ENCODE measurements at places on chromosomes 2 and 18. TPM values are rescaled to one million over a fixed set of nuclear protein-coding genes. Genes with fewer than 3 reads are reported as not detected.
A peak's percentile ranks its signal among the peaks of the same experiment; 100 is the strongest.

The PLB1 gene
- 1.0 TPM for polyA plus RNA-seq

DNA sequence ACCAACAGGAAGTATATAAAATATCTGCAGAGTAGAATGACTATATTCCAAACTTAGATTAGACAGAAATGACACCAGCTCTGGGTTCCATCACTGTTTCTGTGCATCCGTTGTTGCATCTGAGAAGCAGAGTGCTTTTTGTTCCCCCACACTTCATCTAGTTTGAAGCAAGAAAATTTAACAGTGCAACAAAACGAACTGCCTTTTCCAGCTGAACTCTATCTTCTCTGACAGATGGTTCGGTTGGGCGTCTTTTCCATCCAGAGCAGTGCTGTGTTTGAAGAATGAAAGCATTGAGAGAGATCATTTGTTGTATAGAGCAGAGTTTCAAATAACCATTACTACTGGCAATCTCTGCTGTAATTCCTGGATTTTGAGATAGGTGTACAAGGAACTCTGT, 757.5 kb downstream of the DPP10 start:
- DNase-seq = no peak

DNA sequence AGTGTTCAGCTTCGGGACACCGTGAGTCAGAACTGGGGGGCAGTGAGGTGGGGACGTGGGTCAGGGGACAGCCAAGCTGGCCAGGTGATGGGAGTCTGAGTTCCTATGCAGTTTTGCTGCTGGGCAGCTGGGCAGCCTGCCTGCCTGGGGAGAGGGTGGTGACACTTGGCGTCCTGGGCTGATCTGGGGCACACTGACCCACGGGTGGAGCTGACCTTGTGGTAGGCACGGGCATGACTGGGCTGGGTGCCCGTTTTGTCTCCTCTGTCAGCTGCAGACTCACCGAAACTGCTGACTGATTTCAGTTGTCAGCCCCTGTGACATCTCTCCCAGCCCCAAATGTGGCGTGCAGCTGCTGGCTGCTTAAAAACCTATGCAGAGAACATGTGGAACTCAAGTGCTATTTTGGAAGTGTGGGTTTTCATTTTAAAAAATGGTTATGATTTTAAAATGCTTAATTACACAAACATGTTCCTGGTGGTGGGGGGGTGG, 32.6 kb upstream of the E2F6 start:
- DNase-seq = peak; percentile 88

GRCh38 chr2:18976168-18976961, 382.1 kb downstream of the OSR1 start:
- no peak for DNase-seq

DNA sequence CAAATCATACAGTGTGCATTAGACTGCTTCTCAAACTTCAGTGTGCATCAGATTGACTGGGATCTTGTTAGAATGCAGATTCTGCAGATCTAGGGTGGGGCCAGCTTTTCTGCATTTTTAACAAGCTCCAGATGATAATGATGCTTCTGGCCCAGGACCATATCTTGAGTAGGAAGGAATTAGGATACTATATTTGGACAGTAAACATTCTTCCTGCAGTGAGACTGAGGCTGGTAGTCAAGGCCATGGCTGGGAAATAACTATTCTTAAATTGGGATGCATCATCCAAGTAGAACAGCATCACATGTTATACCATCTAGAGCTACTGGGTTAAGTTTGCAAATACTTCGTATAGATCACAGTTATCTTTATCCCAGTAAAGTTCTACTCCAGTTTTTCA, 28.4 kb upstream of the ARMC9 start:
- no peak for DNase-seq

DNA sequence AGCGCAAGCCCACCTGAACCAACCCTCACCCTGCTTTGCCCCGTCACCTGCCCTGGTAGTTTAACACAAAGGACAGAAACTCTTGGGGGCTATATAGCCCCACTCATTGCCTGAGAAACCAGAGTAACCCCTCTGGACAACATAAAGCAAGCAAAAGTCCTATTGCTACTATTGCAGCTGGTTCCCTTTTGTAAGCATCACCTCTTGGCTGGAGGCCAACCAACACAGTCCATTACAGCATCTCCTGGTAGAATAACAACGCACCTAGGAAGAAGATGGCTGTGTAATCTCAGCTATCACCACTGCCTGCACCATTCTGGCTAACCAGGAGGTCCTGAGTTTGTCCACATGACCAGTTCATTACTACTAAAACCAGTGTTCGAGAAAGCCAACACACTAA, 36.4 kb downstream of the FLACC1 start:
- DNase-seq = no peak

The HOXD13 gene
- not detected for polyA plus RNA-seq

The GALR1 gene
- under 0.01 TPM for polyA plus RNA-seq

- DNase-seq = no peak
These were observed 45.7 kb downstream of the RAB31 start for GRCh38 chr18:9753846-9754245.

The ADAM23 gene
- polyA plus RNA-seq = 27.4 TPM

- DNase-seq = no peak
These were observed 26.6 kb upstream of the SPRED2 start for GRCh38 chr2:65458999-65459398.

- DNase-seq = no peak
These were observed 78.3 kb downstream of the RNF144A start for GRCh38 chr2:6995391-6996097.

The LYPD6B gene
- not detected for polyA plus RNA-seq

The ZNF385B gene
- polyA plus RNA-seq = 0.26 TPM

DNA sequence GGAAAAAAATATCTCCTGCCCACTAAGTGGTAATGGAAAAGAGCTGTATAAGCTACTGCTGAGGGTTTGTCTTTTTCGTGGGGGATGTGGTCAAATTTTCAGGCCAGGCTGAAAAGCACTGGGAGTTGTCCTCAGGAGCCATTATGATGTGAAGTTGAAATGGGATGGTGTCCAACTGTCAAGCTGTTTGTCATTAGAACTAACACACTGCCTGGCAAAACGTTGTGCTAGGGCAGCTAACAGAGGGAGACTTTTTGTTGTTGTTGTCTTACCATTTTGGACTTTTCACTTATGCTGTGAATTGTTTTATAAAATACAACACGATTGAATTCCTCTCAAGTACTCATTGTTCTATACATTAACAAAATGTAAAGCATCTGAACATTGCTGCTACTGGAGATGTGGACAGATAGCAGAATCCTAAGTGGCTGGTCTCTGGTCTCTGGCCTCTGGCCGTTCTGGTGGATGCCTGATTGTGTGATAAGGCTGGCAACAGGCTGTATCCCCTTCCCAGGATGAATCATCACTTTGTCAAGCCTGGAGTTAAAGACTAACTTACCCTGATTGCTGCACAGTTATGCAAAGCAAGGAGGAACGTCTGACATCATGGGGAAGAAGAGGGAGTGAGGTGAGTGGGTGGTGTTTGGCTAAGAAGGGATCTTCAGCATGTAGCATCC, 2.3 kb downstream of the MYO1B start:
- peak; percentile 35 for DNase-seq

The MTERF4 gene
- polyA plus RNA-seq = 22.9 TPM

DNA sequence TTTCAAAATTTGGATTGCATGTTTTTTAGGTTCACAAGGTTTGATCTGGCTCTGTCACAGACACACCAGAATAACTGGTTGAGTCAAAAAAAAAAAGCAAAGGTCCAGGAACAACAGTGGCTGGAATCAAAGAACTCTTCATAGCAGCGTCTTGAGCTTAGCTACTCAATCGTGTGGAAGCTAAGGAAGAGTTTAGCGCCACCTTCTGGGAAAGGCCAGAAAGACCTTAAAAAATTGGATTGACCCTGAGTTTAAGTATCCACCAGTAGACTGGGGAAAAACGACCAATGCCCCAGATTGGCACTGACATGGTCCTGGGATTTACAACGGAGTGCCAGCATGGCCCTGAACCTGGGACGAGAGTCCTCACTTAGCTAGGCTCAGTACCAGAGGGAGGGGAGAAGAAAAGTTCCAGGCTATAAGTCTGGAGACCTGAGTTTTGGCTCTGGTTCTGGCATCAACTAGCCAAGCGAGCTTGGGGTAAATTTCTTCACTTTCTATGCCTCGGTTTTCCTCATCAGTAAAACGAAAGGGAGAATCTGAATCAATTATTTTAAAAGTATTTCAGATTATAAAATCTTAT, 71.1 kb upstream of the TFCP2L1 start:
- no peak for DNase-seq

- no peak for DNase-seq
These were observed 16.9 kb upstream of the TUBB6 start for GRCh38 chr18:12291161-12291560.

DNA sequence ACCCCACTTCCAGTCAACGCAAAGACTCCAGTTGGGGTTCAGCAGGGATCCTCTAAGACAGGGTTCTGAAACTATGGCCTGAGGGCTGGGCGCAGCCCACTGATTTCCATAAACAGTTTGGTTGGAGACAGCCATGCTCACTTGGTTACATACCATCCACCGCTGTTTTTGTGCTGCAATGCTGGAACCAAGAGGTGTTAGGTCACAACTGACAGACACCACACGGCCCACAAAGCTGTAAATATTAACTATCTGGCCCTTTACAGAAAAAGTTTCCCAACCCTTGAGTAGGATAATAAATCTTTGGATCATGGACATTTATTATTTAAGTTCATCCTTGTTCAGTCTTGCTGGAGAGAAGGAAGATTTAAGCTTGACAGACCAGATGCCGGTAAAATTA, 8.4 kb upstream of the CD226 start:
- no peak for DNase-seq

DNA sequence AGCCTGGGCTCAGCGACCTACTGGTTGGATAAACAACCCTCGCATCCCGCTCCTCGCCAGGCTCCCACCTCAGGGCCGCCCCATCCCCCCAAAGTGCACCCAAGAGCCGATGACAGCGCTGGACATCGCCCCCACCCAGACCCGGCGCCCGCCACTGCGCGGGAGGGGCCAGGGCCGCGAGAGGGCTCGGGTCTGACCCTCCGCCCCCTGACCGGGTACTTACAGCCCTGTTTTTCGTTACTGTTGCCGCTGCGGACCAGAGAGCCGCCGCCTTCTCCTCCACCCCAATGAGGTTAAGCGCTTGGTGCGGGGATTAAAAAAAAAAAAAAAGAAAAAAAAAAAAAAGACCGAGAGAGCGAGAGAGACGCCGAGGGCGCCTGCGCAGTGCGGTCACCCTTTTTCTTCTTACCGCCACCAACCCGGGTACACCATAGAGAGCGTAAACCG, at the start of gene CLASP1:
TSS of gene CLASP1 (minus strand) at position 314 of the 447 bp plus-strand sequence. CDS start 43,567 bp downstream, outside the sequence.
- DNase-seq = no peak

- DNase-seq = no peak
These were observed 40.1 kb downstream of the KCNF1 start for GRCh38 chr2:10951558-10952414.

The TRIM43 gene
- not detected for polyA plus RNA-seq

The ASB18 gene
- 4.2 TPM for polyA plus RNA-seq

The FZD7 gene
- 6.6 TPM for polyA plus RNA-seq

GRCh38 chr18:51668101-51668500, 470.6 kb upstream of the MEX3C start:
- DNase-seq = peak; percentile 10

- no peak for DNase-seq
These were observed 17.2 kb downstream of the GKN2 start for GRCh38 chr2:68935471-68935870.

The TBR1 gene
- polyA plus RNA-seq = not detected

DNA sequence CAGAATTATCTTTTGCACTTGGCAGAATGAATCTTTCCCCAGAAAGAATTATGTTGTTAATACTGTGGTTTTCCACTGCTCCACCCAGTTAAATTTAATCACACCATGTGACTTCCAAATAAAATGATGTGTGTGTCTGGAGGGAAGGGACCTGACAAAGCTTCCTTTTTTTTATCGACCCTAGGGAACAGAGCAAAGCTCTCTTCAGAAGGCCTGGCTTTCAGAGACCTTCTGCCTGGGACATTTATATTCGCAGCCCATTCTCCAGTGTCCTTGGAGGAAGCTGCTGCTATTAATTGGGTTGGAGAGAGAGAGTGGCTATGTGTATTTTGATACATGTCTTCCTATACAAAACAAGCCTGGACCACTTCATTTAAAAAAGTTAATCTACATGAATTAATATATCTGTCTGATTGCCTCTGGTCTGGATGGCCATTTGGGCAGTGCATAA, 233.7 kb downstream of the PRKCE start:
- no peak for DNase-seq

Data from heart right ventricle (tissue), 16 donors.